Stimulated activated CD8-positive, alpha-beta memory T cell treated with anti-CD3 and anti-CD28 coated beads, Interleukin-4, amount 100 ng/mL, for 1 hour (primary cell): ENCODE measurements at places on chromosomes 3 and 15.

GRCh38 chr3:186375443-186375842 is 13.4 kb upstream of the DGKG start:
- DNase-seq = no peak

DNA sequence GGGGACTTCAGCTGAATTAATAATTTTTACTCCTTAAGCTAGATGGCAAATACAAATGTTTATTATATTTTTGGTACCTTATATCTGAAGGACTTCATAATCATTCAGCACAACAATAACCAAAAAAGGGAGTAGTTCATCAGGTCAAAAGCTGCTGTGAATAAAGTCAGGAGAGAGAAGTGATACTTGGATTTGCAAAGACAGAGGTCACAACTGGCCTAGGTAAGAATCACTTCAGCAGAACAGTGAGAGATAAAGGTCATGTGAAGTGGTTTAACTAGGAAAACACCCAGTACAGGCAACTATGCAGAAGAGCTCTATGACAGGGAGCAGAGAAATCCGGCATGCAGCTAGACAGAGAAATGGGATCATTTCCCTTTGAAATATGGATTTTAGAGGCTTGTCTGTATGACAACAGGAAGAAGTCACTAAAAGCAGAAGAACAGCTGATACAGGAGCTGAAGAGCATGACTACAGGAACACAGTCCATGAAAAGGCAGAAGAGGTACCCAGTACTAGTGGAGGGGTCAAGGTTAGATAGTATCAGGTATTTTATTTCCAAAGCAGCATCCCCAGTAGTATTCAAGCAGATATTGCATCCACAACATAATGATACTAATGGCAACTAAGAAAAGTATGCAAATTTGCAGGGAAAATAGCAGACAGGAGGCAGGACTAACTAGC is 25.7 kb downstream of the ZMAT3 start:
- no peak for DNase-seq

DNA sequence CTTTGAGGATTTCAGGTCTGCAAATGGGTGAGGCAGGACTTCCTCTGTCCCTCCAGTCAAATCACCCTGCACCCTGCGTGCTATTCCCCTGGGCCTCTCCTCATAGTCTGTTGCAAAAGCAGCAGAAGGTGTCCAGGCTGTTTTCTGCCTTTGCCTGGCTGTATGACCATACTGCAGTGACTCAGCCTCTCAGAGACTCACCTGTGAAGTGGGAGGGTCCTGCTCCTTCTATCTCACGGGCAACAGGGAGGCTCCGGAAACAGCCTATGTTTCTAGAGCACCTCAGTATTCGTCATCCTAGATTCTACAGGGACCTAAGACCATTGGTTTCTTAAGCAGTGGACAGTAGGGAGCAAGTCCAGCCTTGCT is 216.4 kb downstream of the TLE3 start:
- DNase-seq = no peak

GRCh38 chr15:58842713-58843396 is 71.8 kb downstream of the MINDY2 start:
- DNase-seq = no peak

DNA sequence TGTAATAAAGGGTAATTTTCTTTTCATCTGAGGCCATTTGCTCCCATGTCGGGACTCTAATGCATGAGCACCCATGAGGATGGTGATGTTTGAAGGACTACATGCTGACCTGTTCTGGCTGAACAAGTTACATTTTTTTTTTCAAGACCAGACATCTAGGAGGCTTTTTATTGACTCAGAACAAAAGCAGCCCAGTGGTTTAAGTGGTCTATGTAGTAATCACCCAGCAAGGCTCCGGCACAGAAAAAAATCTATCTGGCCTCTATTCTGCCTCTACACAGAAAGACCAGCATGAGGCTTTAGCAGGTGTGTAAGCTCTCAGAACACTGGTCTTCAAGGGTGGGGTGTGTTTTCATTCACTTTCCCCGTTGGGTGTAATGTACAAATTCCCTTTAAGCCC is 95.1 kb upstream of the ZBED2 start:
- no peak for DNase-seq

DNA sequence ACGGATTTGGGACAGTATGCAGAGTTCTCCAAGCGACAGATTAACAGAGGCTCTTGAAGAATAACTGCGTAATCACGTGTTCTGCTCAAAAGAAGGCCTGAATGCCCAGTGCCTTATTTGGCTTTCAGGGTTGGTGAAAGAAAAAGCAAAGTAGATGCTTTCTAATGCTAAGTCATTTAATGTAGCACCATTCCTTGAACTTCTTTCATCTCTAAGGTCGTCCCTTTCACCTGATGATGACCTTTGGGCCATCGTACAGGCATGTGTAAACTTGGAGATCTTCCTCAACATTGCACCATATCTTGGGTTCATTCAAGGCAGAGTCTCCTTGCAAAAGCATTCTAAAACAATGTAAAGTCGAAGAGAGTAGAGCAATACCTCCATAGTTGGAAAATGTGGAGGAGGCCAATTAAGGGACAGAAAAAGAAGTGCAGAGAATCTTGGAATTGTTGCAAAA is 48.9 kb downstream of the TMEM44 start:
- no peak for DNase-seq

GRCh38 chr15:96720251-96720650 is 389.8 kb downstream of the NR2F2 start:
- no peak for DNase-seq

- DNase-seq = no peak
Measured at GRCh38 chr3:195802795-195803194, 8.9 kb downstream of the MUC4 start.

DNA sequence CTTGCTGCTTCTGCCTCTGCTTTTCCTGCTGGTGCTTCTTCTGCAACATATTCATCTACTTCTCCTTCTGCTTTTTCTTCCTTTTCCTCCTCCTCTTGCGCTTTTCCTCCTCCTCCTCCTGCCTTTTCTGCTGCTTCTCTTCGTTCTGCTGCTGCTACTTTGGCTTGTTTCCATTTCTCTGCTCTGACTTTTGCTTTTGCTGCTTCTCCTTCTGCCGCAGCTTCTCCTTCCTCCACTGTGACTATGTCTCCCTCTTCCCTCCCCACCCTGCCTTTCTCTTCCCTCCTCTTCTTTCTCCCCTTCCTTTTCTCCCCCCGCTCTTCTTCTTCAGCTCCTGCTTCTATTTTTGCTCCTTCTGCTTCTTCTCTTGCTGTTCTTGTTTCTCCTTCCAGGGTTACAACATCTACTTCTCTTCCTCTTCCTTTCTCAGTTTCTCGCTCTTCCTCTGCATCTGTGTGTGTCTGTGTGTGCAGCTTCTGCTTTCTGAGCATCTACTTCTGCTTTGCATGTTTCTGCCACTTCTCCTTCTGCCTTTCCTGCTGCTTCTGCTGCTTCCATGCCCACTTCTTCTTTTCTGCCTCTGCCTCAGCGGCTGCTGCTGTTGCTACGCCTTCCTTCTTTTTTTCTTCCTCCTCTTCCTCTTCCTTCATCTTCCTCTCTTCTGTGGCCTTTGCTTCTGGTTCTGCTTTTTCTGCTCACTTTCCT is 51.4 kb downstream of the FAM43A start:
- no peak for DNase-seq

- DNase-seq = no peak
Measured at GRCh38 chr3:128992926-128993460, 883 bp downstream of the CFAP92 start.

- DNase-seq = no peak
Measured at GRCh38 chr15:39250460-39251186, 330.3 kb upstream of the THBS1 start.

DNA sequence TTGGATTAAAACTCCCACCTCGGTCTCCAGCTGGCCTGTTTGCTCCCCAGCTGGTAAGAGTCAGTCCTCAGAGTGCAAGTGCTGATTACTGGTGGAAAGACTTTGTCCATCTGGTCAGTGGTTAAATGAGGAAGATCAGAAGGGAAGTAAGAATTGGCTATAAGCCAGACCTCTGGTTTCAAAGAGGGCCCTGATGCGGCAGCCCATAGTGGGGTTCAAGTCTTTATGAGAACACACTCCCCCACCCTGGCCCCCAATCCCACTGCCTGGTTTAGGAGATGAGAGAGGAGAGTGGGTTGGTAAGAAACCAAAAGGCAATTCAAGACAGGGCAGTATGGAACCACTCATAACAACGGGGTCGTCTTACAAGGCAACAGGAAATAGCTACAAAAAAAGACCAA is 65.0 kb downstream of the FRMD4B start:
- no peak for DNase-seq

DNA sequence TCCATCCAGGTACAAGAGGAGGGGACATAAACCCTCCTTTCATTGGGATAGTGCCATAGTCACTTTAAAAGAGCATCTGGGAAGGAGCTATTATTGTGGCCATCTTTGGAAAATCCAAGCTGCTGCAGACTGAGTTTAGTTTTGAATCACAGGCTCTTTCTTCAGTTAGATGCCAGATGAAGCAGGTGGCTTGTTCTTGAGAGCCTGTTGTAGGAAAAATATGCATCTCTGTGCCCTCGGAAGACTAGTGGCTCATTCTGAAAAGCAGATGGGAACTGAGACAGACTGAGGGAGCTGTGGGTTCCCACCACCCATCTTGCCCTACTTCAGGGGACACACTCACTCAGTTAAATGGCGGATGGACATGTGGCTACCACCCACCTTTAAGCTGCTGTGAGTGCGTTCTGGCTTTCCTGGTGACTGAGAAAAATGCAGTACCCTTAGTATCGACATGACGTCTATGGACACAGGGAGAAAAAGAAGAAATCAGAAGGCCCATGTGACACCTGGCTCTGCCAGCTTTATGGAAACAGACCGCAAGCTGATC is 50.2 kb downstream of the RARB start:
- no peak for DNase-seq

GRCh38 chr3:3683261-3683660 is 116.0 kb upstream of the LRRN1 start:
- no peak for DNase-seq

DNA sequence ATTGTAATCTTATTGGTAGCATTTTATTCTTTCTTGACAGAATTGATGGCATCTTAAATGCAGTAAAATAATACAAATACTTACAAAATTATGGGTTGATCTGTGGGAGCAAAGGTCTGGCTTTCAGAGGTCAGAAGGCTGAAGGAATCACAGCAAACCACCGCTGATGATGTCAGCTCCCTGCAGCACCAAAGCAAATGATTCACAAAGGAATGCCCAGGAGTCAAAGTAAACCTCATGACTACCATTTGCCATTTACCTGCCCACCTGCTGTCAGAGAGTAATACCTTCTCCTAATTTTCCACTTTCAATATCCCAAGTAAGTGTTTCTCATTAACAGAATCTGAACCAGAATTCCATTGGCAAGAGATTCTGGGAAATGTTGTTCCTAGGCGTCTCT is 46.1 kb downstream of the CPA3 start:
- no peak for DNase-seq
